ENCODE measurements at places on chromosomes 7 and 10.
A peak's percentile ranks its signal among the peaks of the same experiment; 100 is the strongest.

DNA sequence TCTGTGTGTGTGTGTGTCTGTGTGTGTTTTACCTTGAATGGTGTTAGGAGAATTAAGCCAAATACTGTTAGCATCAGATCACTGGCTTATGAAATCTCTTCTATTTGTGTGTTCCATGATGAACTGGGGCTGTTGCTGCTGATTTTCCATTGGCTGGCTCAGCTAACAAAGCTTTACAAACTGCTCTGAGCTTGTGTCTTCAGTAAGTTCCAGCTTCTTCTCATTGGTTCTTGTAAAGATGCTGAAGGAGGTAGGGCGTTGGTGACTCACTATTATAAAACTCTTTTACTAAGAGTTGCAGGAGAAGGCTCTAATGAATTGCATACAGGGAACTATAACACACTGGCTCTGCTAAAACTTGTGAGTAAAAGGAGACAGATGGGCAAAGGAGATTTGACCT is 136.4 kb upstream of the PRKCQ start:
- DNase-seq, result no peak

DNA sequence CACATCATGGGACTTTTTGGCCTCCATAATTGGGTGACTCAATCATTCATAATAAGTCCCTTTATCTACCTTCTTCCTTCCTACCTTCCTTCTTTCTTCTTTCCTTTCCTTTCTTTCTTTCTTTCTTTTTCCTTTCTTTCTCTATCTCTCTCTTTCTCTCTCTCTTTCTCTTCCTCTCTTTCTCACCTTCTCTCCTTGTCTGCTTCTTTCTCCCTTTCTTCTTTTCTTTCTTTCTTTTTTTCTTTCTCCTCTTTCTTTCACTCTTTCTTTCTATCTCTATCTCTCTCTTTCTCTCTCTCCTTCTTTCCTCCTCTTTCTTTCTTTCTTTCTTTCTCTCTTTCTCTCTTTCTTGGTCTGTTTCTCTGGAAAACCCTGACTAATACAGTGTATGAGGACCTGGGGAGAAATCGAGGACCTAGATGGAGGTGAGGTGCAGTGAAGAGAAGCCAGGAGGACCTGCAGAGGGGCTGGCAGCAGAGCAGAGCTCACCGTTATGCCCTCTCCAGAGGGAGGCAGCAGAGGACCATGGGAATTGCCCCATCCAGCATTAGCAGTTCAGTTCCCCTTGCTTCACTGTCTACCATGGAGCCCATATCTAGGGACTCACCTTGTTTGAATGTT is 52.7 kb upstream of the BTRC start:
- DNase-seq, result peak; percentile 33

DNA sequence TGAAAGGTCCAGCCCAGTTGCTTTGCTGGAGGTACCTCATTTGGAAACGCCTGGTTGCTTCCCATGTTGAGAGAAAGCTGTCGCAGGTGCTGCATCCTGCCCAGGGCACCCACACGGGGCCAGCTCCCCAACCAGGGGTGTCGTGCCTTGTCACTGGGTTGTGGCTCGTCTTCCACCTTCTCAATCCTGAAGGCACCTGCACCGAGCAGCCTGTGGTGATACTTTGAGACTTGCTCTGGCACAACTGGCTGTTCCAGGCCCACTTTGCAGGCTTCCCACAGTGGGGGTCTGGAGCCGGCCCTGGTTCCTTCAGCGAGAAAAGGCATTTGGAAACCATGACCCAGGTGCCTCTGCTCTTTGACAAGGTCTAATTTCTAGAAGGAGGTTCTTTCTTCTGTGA is 197.3 kb upstream of the PPP2R2D start:
- no peak for DNase-seq

GRCh38 chr10:61778137-61778536 is 115.4 kb downstream of the CABCOCO1 start:
- DNase-seq, result no peak

GRCh38 chr10:1152386-1153250 is 96.4 kb downstream of the WDR37 start:
- DNase-seq, result no peak

GRCh38 chr10:16950656-16951601 is 133.7 kb upstream of the RSU1 start:
- DNase-seq, result no peak

DNA sequence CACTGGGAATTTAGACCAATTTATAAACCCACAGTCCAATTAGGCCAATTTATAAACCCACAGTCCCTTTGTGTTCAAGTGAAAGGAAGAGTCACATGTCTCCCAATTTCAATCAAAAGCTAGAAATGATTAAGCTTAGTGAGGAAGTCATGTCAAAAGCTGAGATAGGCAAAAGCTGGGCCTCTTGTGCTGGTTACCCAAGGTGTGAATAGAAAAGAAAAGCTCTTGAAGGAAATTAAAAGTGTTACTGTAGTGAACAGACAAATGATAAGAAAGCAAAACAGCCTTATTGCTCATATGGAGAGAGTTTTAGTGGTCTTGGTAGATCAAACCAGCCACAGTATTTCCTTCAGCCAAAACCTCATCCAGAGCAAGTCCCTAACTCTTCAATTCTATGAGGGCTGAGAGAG is 245.0 kb downstream of the HDAC9 start:
- DNase-seq, result no peak

DNA sequence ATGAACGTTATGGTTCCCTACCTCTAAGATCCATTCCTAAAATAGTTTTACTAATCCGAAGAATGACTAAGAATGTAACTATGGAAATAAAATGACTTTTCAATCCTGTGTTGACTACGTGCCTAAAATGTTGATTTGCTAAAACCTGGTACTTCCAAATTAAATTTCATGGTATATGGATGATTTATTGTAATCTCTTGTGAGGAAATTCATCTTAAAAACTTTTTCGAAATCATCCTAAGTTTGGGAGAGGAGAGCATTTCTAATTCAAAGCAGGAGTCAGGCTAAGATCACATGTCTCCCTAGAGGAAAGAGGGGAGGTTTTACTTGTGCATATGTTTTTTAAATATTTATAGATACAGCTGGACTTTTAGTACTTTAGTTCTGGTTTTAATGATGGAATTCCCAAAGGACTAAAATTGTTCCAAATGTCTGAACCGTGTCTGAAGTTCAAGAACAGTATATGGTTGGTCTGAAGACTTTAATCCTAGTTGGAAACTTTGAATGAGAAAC is 483.9 kb downstream of the AUTS2 start:
- DNase-seq, result no peak

DNA sequence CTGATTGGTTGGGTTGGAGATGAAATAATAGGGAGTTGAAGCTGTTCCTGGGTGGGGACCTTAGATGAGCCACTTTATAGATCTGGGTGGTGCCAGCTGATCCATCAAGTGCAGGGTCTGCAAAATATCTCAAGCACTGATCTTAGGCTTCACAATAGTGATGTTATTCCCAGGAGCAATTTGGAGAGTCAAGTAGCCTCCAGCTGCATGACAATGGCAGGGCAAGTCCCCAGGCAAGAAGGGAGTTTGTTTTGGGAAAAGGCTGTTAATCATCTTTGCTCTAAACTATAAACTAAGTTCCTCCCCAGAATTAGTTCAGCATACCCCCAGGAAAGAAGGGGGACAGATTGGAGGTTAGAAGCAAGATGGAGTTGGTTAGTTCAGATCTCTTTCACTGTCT is 47.7 kb upstream of the WAPL start:
- DNase-seq, result no peak

- DNase-seq, result no peak
Observed at GRCh38 chr10:28503114-28503513, 29.8 kb upstream of the WAC start.

DNA sequence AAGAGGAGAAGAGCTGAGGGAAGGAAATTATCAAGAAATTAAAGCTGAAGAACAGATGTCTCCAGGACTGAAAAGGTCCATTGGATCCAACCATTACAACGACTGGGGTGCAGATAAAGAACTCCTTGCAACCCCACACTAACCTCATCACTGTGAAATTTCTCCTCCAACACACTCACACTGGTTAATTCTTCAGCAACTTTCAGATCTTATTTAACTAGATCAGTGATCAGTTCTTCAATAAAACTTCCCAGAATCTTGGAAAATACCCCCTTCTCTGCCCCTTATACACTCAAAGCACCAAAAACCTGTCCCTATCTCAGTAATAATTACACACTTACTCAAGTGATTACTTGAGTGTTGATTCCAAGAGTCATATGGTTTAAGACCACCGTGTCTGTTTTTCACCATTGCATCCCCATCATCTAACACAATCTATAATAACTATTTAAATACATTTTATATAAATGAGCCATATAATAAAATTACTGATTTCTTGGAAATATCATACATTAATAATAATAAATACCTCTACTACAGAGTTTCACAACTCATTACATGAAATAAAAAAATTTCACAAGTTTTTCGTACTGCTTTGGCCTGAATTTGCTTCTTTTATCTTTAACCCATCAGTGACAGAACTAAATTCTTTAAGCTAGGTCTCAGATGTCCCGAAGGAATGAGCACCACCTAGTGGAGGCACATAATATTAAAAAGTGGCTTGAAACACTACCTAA is 123.7 kb downstream of the MPP7 start:
- DNase-seq, result no peak

- no peak for DNase-seq
Observed at GRCh38 chr7:40903872-40904271, 769.1 kb downstream of the SUGCT start.

- DNase-seq, result no peak
Observed at GRCh38 chr10:105952153-105952552, 1212.4 kb downstream of the SORCS1 start.

DNA sequence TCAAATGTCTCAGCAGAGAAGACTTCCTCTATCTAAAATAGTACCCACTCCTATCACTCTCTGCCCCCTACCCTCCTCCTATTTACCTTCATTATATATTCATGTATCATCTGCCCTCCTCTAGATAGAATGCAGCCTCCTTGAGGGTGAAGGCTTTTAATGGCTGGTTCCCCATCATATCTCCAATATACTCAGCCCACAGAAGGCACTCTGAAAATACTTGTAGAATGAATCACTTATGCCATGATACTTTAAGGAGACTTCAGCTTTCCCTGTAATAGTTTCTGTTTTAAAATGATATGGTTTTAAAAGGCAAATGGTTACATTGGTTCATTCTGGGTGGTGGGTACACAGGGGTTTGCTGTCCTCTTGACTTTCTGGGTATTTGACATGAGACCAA is 25.3 kb downstream of the GFRA1 start:
- DNase-seq, result no peak

DNA sequence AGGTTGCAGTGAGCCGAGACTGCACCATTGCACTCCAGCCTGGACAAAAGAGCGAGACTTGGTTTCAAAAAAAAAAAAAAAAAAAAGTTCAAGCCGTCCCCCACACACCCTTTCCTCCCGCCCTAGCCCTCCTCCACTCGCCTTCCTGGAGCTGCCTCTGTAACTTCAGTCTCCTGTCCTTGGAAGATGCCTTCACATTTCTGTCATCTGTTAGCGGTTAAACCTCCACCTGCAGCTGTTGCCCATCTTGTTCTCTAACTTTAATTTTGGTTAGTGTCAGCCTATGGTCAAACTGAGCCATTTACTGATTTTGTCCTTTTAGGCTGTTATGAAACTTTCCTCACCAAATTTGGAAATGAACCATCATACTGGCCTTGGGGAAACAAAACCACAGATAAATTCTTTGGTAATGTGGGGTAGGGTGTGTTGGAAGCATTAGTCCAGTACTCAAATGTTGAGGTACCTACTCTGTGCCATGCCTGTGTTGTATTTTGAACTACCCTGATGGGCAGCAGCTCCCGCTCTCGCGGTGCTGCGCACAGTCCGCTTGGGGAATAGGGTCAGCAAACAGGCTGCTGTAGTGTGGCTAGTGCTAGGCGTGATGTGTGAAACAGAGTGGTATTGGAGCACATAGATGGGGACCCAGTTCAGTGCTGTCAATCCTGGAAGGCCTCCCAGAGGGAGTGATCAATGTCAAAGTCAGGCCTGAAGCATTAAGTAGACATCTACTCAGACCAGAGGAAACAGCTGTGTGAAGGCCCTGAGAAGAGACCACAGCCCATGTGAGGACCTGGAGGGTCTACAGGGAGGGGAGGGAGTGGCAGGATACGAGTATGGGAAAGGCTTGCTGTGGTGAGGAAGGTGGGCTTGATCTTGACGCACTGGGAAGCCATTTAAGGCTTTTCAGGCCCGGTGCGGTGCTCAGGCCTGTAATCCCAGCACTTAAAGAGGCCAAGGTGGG is 26.9 kb downstream of the SFXN4 start:
- DNase-seq, result no peak

DNA sequence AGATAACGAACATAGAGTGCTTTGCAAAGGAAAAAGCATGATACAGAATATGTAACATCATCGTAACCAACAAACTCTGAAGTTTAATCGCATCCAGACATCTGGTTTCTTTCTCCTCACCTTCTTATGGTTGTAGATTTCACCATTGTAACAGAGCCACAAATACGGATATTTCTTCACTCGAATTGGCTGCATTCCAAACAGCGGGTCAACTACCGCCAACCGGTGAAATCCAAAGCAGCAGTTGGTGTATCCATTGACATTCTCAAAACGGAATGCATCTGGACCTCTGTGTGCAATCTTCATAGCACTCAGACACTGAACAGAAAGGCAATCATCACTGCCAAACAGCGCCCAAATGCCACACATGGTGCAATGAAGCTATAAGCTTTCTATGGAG is 3.4 kb downstream of the ASNS start:
- no peak for DNase-seq

All from activated T-cell treated with anti-CD3 and anti-CD28 coated beads for 48 hours (primary cell).